ENCODE measurements at places on chromosomes 16 and 17.

DNA sequence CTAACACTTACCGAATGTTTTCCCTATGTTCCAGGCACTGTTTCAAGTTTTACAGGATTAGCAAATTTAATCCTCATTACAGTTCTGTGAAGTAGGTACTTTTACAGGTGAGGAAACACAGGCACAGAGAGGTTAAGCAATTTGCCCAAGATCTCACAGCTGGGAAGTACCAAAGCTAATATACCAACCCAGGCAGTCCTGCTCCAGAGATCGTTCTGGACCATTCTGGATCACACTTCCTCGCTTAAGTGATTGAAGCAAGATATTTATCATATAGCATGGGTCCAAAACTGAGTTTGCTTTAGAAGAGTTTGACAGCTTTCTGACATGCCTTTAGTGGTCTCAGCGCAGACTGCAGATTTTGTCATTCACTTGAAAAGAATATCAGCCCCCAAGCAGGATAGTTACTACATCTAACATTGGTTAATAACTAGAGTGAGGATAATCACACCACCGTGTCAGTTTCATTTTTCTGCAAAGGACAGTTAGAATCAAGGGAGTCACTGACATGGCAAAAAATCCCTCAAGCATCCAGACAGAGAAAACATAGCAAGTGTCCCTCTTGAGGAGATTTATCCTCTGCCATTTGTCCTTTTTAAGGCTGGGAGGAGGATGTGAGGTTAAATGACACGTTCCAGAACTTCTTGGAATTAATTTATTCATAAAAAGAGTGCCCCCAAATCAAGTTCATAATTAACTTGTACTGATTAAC, 5.1 kb downstream of the HS3ST3B1 start:
- DNase-seq: peak; percentile 23

DNA sequence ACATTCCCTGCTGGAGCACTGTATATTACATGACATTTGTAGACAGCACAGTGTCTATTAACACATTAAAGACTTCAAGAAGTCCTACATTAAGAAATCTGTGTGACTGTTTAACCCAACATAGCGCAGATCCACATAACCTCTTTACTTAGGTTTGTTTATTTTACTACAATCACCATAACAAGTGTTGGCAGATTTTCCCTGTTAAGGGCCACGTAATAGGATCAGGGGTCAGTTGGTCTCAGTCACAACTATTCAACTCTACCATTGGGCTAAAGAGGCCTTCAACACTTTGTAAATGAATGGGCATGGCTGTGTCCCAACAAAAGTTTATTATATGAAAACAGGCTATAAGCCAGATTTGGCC, 51.3 kb upstream of the ADORA2B start:
- DNase-seq: no peak

- DNase-seq: no peak
Observed at GRCh38 chr17:43169561-43170139, 1.4 kb upstream of the NBR1 start.

DNA sequence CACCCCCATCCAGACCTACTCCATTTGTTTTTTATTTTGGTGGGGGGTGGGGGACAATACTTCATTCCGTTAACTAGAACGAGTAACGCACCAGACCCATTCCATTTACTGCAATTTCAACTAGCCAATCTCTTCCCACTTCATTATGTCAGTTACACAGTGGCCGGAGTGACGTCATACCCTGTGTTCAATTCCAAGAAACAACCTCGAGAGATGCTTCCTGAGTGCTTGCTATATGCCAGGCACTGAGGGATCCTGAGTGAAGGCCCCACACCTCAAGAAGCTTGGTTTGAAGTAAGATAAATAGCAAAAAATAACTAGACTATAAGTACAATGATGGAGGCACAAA, 9.1 kb upstream of the SIAH1 start:
- DNase-seq: no peak

GRCh38 chr17:38690386-38690785, 14.7 kb upstream of the MLLT6 start:
- no peak for DNase-seq

DNA sequence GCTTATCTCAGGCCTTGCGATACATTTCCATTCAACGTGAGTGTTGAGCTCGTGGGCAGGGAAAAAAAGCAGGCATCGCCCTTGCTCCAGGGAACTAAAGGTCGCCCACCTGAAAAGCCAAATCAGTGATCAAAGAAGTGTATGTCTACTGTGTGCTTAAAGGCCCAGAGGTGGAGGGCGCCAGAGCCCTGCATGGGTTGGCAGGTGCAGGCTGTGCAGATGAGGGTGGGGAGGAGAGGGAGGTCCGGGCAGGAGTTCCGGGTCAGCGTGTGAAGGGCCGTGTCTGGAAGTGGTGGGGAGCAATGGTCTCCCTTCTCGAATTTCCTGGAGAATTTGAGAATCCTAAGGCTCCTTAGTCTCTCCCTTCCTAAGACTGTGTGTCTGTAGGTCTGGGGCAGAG, 7.2 kb downstream of the ADAM11 start:
- no peak for DNase-seq

DNA sequence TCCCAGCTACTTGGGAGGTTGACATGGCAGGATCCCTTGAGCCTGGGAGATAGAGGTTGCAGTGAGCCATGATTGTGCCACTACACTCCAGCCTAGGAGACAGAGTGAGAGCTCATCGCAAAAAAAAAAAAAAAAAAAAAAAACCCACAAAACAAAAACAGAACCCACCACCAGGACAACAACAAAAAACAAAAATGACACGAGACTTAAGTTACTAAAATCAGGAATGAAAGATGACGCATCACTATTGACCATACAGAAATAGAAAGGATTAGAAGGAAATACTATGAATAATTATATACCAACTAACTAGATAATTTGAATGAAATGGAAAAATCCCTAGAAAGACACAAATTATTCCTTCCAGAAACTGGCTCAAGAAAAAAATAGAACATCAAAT, 432.4 kb upstream of the PMFBP1 start:
- no peak for DNase-seq

DNA sequence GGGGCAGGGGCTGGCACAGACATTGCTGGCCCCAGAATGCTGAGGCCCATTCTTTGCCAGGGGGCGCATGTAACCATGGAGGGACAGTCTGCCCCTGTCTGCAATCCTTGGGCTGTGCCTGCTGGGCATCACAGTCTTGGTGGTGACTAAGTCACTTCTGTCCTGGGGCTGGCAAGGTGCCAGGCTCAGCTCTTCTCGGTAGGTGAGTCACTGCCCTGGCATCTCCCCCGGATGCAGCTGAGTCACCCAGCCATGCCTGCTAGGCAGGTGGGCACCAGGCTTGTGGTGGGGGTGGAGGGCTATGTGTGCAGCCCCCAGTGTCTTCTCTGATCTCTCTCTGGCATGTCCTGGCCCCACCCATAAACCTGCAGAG, 5.6 kb downstream of the RARA start:
- DNase-seq: peak; percentile 97

DNA sequence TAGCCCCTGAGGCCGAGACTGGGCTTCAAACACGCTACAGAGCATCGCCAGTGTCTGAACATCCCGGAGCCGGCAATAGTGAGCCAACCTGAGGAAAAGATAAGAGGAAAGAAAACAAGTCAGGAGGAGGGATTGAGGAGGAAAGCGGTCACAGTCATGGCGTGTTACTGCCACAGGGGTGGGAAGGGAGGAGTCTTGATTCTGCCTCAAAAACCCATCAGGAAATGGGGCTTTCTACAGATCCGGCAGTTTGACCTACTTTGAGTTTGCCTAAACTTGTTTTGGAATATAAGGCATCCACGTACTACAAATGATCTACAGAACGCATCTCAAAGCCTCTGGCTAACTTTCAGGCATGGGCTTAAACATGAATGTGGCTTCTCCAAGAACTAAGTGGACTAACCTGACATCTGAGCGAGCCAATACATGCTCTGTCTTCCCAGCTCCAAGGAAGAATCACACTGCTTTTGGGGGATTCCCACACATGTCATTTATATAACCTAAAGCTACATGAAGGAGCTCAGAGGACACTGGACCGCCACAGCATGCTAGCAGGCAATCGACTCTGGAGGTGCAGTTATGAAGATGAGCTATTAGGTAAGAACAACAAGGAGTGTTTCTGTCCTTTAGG, 96.6 kb downstream of the WDR59 start:
- DNase-seq: no peak

DNA sequence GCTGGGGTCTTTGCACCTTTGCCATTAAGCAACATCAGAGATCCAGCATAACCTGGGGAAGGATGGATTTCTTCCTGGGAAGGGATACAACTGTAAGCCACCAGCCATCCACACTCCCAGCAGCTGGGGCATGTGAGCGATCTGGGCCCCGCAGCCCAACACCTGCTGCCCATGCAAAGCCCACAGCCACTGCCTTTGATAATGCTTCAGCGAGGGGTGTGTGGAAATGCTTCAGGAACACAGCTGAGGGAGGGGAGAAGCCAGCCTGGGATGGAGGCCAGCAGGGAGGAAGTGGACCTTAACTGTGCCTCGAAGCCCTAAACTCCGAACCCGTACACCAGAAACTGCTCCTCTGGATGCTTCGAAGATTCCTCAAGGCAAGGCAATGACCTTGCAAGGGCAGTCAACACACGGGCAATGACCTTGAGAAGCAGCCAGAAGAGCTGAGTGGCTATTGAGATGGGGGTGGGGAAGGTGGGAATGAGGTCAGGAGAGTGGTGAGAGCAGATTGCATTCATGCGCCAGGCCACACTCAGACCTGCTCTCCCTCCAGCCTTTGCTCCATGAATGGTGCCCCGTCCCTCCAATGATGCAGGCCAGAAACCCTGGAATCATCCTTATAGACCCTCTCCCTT, 49.1 kb downstream of the KATNIP start:
- no peak for DNase-seq

DNA sequence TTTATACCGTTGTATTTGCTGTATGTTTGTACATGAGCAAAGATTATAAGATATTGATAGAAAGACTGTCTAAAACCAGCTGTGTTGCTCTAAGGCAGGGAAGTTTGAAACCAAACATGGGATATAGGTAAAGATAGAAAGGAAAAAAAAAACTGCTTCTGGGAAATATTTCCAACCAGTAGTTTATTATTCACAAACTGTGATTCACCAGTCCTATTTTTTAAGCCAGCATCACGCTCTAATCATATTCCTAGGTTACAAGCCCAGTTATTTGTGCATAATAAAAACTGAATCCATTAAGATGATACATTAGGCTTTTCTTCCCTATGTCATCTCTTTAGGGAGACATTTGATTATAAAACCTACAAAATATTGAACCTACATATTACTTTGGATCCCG, 4.0 kb downstream of the ERN1 start:
- no peak for DNase-seq

DNA sequence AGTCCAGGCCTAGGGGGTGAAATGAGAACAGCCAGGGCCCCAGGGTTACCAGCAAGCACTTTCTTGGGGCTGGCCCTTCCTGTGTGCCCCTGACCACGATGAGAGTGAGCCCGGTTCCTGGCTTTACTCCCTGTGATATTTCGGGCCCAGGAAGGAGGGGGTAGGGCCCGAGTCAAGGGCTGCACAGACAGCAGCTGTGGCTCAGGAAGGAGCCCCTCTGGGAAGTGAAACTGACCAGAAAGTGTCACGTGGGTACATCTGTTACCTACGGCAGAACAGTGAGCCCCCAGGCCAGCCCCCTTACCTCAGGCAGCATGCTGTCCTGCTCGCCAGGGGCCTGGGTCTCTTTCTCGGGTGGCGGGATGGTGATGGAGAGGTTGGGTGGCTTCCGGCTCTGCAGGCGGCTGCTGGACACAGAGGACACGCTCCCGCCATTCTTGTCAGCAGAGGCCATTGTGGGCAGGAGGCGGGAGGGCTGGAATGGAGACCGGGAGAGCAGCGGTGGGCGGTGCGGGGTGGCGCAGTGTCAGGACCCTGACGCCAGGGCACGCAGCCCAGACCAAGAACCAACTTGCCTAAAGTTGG, 13.8 kb downstream of the AANAT start:
- no peak for DNase-seq

- DNase-seq: no peak
Observed at GRCh38 chr16:88534638-88535190, 35.5 kb upstream of the ZC3H18 start.

DNA sequence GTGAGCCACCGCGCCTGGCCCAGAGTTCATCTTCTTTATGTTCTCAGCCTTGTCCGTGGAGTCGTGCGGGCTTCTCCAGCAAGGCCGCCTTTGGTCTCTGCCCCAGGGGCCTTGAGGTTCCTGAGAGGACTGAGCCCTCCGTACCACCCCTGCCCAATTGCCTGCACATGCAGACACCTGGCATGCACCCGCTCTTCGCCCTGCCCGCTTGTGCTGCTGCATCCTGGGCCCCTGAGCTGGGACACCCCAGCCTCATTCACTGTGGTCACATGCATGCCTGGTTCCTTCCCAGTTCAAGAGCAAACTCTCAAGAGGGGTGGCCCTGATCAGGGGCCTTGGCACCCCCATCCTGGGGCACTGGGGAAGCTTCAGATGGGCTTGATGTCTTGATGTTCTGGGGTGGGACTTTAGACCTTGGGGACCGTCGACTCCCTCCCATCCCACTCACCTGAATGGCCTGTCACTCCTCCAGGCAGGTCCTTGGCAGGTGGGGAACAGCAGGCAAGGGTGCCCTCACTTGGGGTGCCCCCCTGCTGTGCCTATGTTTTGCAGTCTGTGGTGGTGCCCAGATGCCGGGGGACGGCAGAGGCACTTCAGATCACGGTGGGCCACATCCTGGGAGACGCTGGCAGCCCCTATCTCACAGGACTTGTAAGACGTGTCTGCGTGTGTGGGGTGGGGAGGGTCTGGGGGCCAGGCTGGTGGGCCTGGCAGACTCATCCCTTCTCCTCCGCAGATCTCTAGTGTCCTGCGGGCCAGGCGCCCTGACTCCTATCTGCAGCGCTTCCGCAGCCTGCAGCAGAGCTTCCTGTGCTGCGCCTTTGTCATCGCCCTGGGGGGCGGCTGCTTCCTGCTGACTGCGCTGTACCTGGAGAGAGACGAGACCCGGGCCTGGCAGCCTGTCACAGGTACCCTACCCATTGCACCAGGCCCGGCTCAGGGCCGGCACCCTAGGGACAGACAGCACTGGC, 12.7 kb upstream of the SPNS2 start:
- DNase-seq: no peak

DNA sequence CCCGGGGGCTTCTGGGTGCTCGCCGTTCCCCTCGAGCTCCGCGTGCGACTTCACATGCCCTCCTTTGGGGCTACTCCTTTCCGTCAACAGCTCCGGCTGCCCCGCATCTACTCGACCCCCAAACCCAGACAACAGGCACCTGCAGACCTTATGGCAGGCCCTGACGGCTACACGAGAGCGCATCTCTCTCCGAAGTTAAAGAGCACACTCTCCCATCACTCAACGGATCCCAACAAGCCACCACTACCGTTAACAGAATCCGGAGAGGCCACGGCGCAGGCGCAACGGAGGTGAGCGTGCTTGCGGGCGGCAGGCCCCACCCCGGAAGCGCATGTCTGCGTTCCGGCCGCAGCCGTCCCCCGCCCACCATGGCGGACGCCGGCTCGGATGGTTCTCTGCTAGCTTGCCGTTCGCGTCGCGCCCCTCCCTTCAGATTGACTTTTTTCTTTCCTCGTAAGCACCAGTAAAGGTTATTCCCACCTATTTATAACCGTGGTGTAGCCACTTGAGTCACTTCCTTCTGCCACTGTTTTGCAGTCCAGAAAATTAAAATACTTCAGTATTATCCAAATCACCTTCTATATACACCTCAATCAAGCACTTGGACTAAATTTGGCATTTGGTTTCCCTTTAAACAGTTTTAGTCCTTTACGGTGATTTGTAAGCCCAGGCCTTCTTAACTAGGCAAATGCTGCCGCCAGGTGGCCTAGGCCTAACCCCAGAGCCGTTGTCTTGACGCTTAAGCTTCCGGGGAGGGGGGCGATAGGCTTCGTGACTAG, at the start of gene POLG2:
Gene POLG2, minus strand, starts transcription at position 269 of the 779 bp plus-strand sequence. Its CDS starts 86 bp downstream, at position 183.
- DNase-seq: peak; percentile 95

Data from EL (cell line).